Activated naive CD4-positive, alpha-beta T cell treated with anti-CD3 and anti-CD28 coated beads, Interleukin-2, amount 50 U/mL, for 16 hours (primary cell): ENCODE measurements at places on chromosomes 1 and 21.

- no peak for DNase-seq
Measured at GRCh38 chr1:175174309-175175102, 18.1 kb downstream of the KIAA0040 start.

DNA sequence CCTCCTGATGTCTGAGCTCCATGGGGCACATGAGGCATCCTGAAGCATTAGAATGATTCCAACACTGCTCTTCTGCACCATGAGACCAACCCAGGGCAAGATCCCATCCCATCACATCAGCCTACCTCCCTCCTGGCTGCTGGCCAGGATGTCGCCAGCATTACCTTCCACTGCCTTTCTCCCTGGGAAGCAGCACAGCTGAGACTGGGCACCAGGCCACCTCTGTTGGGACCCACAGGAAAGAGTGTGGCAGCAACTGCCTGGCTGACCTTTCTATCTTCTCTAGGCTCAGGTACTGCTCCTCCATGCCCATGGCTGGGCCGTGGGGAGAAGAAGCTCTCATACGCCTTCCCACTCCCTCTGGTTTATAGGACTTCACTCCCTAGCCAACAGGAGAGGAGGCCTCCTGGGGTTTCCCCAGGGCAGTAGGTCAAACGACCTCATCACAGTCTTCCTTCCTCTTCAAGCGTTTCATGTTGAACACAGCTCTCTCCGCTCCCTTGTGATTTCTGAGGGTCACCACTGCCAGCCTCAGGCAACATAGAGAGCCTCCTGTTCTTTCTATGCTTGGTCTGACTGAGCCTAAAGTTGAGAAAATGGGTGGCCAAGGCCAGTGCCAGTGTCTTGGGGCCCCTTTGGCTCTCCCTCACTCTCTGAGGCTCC lies 11.1 kb upstream of the RASSF5 start:
- no peak for DNase-seq

DNA sequence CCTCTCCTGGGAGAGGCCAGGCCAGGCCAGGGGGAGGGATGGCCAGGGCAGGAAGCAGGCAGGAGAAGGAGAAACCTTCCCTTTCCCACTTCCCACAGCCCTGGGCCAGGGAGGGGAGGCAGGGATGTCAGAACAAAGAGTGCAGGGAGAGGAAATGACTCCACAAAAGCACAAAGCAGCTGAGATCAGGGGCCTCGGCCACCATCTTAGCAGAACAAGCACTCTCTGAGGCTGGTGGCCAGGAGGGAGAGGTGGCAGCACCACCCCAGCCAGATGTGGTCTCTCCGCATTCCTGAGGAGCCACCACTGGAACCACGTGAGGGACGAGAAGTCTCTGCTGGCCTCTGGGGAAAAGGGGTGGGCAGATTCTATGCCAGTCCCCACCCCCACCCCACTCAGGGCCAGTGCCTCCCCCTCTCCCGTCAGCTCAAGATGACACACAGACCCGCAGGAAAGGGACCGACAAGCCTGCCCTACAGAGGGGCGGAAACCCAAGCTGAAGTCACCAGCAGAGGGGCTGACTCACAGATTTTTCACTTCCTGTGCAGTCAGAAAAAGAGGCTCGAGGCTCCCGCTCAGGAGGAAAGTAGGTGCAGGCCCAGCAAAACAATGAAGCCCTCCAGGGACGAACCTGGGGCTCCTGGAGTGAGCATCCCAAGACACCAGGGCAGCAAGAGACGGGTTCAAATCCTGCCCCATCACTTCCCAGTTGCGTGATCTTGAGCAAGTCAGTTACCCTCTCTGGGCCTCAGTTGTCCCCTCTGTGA lies 24.1 kb upstream of the ALDH4A1 start:
- peak; percentile 84 for DNase-seq

- no peak for DNase-seq
Measured at GRCh38 chr1:83931658-83932253, 67.2 kb downstream of the TTLL7 start.

GRCh38 chr21:26925122-26925521 lies 41.8 kb downstream of the ADAMTS5 start:
- DNase-seq, result no peak

DNA sequence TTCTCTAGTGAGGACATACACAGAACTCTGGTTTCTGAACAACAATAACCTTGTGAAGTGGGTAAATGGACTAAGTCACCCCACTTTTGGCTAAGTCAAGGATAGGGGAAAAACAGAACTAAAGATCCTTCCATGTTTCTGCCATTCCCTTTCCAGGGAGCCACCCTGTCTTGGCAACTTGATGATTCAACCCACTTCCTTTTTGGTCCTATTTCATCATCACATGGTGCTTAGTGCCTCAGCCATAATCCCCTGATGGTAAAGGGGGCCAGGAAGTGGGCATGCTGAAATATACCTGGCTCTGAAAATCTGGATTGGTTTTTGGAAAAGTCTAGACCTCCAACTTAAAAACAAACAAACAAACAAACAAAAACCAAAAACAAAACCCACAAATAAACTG lies 206.4 kb upstream of the FOXD3 start:
- DNase-seq, result no peak

DNA sequence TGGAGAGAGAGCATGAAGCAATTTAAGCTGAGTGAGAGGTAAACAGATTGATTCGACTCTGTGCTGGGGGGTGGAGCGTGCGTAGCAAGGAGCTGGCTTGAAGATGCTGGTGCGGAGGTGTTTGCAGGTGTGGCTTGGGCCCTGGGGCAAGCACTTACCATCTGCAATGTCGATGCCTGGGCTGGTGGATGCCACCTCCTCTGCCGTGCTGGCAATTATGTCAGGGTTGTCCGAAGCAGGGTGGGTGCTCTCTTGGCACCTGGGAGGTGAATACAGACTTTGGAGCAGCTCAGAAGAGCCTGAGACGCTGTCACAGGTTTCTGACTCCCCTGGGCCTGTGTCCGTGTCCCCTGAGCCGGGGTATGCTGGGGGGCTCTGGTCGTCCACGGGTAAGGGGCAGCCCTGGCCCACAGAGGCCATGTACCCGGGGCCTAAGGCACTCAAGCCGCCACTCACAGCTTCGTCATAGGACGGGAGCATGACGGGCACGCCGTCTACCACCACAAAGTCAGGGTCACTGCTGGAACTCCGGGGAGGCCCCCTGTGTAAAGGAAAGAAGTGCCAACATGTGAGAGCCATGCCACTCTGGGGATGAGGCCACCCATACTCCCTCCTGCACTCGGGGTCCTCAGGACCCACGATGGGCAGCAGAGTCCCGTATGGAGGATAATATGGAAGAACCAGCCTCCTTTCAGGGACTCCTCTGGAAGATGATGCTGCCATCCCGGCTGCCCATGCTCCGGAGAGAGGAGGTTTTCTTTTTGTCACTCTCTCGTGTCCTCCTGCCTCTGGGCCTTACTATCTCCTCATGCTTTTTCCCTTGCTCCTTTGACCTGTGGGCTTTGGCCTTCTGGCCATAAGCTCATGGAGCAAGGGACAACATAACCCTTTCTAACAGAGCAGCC lies 80.3 kb upstream of the TLR5 start:
- no peak for DNase-seq

- peak; percentile 47 for DNase-seq
Measured at GRCh38 chr1:108962681-108963051, 618 bp downstream of the CLCC1 start.

DNA sequence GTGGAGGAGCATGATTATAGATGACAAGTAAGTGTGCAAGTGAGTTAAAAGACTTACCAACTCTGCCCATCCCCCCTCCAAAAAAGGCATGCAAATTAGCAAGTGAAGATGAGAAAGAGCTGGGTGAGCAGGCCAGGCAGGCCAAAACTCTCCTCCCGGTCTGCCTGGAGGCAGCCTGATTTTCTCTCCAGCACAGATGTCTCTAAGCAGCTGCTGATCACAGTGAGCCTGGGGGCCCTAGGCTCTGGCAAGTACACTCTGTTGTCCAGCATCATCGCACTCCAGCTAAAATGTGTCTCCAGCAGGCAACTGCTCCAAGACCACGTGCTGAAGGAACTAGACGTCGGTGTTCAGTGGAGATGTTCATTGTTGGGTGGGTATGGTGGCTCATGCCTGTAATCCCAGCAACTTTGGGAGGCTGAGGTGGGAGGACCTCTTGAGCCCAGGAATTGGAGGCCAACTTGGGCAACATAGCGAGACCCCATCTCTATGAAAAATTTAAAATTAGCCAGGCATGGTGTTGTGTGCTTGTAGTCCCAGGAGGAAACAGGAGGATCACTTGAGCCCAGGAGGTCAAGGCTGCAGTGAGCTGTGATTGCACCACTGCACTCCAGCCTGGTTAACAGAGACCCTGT lies 56.7 kb upstream of the PUM1 start:
- DNase-seq, result no peak

GRCh38 chr21:32356874-32357395 lies 35.9 kb downstream of the URB1 start:
- DNase-seq, result no peak

GRCh38 chr1:163730411-163730821 lies 408.7 kb downstream of the NUF2 start:
- DNase-seq, result no peak

DNA sequence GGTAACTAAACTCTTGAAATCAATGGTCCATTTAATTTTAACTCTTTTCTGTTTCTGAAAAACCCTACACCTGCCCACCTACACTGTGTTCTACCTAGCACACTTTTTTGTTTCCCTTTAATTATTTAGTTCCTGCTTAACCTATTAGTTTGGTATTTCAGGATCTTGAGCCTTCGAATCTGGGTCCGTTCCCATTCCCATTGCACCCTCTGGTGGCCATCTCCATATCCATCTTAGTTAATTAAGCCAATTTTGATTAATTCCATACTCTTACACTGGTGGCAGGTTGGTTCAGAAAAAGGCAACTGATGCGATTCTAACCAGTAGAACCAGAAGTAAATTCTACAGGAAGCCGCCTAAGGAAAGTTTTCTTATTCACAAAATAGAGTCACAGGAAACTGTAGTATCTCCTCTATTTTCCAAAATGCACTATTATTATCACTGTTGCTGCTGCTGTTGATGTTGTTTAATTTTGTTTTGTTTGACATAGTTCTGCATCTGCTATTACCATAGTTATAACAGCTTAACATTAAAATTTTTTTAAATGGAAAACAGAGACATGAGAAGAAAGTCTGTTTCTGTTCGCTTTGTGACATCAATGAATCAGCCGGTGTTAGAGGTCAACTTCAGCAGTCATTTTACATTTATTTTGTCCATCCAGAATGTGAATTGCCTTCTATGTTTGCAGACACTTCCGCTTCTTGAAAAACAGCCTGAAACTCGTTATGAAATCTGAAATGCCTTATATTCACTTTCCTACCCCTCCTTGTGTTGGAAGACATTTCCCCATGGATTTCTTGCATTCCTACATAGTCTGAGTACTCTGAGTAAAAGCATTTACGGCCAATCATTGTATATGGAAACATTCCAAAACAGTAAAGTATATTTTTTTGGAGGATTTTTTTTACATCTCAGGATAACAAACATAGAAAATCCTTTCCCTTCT lies 115.5 kb upstream of the NCAM2 start:
- DNase-seq, result no peak

DNA sequence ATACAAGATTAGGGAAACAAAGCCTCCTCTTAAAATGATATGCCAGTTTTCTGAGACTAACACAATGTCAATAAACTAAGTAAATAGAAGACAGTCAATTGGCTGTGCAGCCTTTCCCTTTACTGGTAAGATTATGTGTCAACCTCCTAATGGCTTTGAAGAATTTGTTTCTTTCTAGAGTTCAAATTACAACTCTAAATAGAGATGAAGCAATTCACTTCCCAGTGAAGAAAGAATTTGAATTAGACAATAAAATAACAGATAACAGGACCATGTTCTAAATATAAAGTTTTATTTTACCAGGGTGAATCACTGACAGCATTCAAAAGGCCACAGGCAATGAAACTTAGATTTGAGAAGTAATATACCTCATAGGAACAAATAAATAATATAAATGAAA lies 680.3 kb downstream of the PLA2G4A start:
- DNase-seq, result no peak

GRCh38 chr21:30882866-30883597 lies 1.7 kb upstream of the KRTAP11-1 start:
- DNase-seq, result no peak

GRCh38 chr1:29785554-29785953 lies 549.2 kb downstream of the PTPRU start:
- no peak for DNase-seq

DNA sequence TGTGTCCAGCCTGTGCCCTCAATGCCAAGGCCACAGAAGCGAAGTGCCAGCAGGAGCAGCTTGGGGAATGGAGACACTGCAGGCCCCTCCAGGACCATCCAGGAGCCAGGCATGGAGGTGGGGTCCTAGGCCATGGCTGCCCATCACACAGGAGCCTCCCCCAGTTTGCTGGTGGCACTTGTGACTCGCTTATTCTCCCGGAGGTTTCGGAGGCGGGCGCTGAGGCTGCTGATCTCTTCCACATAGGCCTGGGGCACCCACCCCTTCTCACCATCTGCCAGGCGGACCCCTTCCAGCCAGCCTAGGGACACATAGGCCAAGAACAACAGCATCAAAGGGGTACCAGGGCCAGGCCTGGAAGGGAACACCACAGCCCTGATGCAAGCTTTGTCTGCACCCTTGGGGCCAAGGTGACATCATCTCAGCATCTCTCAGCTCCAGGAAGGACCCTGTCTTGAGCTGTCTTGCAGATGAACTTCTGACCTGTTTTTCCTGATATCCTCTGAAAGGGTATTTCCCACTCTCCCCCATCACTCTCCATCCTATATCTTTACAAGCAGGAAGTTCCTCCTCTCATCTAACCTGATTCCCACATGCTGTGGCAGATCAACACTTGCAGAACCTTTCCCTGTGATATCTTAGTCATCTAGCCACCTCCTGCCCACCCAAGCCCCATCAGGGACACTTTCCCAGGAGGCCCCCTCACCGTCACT lies 13.9 kb downstream of the ARHGEF19 start:
- DNase-seq, result no peak

DNA sequence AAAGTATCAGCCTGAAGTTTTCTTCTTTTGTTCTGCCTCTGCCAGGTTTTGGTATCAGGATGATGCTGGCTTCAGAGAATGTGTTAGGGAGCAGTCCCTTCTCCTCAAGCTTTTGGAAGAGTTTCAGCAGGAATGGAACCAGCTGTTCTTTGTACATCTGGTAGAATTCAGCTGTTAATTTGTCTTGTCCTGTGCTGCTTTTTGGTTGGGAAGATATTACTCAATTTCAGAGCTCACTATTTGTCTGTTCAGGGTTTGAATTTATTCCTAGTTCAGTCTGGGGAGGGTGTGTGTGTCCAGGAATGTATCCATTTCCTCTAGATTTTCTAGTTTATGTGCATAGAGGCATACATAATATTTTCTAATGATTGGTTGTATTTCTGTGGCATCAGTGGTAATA lies 12.8 kb downstream of the ZNF678 start:
- DNase-seq, result no peak

GRCh38 chr1:115373305-115373704 lies 35.3 kb upstream of the NGF start:
- no peak for DNase-seq

DNA sequence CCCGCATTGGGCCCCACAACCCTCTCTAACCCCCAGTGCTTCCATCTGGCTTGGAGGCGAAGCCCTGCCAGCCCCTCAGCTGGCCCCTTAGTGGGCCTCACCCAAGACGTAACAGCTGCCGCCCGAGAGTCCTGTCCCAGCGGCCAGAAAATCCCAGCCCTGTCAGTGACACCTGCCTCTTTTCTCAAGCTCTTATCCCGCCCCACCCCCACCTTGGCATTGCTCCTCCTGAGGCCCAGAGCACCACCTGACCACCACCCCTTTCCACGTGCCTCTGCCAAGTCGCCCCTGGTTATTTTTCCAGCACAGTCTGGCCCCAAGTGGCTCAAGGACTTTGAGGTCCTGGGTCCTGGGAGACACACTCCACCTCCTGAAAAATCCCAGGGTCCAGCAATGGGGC lies 5.9 kb upstream of the CTRC start:
- no peak for DNase-seq

GRCh38 chr21:31233711-31234110 lies 110.3 kb downstream of the TIAM1 start:
- no peak for DNase-seq
